Amniotic stem cell (primary cell): ENCODE measurements at places on chromosomes 3 and 15.

GRCh38 chr15:43808960-43809678 is 8.7 kb downstream of the HYPK start:
- no peak for DNase-seq

DNA sequence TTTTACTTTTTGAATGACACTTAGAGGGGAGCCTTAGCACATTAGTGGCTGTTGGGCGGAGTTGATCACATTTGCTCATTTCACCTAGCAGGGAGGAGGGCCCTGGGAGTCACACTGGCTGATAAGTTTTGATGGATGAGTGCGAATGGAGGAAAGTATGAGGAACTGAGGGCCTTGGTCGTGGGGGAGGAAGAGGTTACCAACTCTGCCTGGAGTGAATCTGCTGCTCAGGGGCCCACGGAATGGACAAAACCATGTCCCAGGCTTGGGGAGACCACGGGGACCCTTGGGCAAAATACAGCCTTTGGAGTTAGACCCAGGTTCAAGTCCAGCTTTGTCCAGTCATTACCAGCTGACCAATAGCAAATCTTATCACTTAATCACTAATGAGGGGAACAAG is 5.1 kb upstream of the FLNB start:
- DNase-seq, result no peak

DNA sequence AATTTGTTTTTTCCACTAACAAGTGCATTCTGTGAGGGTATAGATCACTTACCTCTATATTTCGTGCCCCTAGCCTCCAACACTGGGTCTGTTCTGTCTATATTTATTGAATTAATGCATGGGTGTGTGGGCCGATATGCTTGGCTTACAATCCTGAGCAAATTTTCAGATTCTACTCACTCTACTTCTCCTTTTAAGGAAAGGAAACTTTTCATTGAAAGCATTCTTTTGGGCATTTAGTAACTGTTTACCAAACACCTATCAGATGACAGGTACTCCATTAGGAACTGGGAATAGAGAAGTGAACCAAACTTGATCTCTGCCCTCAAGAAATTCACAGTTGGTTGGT is 60.5 kb downstream of the TLE3 start:
- no peak for DNase-seq

DNA sequence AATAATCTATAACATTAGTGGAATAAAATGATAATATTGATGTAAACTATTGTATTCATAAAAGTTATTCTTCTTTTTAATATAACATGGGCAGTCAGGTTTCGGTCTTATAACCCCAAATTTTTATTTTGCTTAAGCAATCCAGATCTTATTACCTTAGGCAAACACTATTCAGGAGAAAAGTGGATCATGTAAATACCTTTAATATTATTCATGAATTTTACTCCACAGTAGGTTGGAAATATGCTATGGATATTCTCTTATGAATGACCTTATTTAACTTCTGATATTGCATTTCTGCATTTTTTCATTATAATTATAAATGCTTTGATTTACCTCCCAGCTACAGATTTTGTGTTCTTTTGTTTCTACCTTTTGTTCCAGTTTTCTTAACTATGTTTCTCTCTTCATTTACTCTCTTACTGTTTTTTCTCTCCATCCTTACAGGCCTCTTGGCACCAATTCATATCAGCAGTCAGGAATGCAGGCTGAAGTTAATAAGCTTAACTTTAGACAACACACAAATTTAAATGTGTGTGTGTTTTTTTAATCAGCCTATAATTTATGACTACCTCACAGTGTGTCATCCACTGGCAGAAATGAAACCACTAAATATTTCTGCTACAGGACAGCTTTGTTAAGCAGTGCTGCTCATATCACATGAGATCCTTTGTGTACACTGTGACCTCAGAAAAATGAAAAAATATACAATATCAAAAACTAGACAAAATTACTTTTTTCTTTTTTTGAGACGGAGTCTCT is 111.0 kb downstream of the NSUN3 start:
- no peak for DNase-seq

DNA sequence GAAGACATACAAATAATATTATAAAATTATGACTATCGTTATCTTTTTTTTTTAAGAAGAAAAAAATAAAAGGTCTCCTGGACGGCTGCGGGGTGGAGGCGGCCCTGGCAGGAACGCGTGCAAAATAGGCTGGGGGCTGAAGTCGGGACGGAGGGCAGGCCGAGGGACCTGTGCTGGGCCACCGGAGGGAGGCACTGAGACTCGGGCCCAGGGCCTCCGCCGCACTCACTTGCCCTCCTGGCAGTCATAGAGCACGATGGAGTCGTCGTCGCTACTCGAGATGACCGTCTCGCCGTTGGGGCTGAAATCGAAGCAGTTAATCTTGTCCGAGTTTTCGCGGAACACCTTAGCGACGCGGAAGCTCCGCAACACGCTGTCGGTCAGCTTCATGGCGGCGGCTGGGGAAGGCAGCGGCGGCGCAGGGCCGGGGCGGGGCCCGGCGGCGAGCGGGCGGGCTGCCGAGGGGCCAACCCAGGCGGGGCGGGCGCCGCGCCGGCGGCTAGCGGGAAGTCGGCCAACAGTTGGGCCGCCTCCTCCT is 408 bp downstream of the WDR82 start:
- DNase-seq, result no peak

GRCh38 chr3:125381314-125381713 is 6.2 kb upstream of the ZNF148 start:
- no peak for DNase-seq

- DNase-seq, result peak; percentile 18
These were observed 99.5 kb upstream of the KCNMB2 start for GRCh38 chr3:178436773-178437172.

DNA sequence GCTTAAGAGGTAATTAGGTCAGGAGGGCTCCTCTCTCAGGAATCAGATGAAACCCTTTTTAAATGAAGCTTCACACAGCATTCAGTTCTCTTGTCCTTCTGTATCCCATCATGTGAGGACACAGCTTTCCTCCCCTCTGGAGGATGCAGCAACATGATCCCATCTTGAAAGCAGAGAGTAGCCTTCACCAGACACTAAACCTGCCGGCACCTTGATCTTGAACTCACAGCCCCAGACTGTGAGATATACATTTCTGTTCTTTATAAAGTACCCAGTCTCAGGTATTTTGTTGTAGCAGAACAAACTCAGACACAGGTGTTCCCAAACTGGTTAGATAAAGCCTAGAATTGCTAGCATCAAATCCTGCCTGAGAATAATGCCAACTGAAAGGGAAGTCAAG is 83.7 kb upstream of the PRICKLE2 start:
- no peak for DNase-seq

DNA sequence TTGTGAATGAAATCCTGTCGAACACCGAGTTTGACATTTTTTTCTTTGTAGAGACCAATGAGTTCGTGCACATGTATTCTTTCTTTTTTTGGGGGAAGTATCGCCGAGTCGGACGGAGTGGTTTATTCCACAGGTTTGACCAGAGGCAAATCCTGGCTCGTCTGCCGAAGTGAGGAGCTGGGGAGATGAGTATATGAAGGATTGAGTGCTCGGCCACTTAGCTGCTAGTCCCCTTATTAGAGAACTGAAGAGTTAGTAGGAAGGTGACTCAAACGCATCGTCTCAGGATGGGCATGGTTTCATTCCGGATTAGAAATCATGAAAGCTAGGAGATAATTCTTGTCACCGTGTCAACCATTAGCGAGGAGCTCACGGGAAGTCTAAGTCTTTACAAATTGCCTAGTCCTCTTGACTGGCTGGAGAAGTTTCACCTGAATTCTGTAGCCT is 154.7 kb upstream of the GOLIM4 start:
- DNase-seq, result no peak

DNA sequence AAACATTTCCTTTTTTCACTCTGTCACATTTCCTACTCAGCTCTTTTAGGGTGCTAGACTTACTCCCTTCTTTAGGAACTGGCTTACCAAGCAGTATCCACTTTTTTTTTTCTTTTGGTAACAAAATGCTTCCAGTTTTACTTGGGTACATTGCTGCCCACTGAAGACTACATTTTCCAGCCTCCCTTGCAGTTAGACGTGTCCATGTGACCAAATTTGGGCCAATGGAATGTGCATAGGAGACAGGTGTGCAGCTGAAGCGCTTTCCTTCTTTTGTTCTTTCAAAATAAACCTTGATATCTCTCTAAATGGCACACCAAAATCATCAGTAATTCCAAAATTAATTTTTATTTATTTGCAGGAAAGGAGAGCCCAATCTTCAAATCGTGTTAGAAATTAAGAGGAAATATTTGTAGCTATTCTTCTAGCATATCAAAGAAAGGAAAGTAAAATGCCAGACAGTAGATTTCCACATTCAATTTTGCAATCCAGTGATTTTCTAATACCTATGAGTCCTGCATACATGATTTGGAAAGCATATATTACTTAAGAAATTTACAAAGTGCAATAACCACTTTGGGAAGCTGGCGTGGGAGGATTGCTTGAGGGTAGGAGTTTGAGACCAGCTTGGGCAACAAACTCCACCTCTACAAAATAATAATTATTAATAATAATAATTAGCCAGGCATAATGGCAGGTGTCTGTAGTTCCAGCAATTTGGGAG is 422.0 kb upstream of the FRG2C start:
- DNase-seq, result no peak

DNA sequence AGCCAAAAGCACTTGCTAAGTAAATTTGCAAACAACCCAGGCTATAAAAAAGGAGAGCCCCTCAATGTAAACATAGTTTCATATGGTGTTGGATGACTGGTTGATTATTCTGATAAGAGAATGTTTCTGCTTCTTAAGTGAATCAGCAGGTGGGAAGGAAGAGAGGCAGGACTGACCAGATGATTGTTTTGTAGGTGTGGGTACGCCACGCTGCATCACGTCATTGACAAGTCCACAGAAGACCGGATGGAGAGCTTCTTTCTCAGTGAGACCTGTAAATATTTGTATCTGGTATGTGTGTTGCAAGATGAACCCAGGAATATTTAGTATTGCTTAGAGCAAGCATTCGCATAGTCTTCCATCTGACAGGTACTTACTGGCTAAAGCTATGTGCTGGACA is 23.4 kb downstream of the EDEM1 start:
- DNase-seq, result no peak

DNA sequence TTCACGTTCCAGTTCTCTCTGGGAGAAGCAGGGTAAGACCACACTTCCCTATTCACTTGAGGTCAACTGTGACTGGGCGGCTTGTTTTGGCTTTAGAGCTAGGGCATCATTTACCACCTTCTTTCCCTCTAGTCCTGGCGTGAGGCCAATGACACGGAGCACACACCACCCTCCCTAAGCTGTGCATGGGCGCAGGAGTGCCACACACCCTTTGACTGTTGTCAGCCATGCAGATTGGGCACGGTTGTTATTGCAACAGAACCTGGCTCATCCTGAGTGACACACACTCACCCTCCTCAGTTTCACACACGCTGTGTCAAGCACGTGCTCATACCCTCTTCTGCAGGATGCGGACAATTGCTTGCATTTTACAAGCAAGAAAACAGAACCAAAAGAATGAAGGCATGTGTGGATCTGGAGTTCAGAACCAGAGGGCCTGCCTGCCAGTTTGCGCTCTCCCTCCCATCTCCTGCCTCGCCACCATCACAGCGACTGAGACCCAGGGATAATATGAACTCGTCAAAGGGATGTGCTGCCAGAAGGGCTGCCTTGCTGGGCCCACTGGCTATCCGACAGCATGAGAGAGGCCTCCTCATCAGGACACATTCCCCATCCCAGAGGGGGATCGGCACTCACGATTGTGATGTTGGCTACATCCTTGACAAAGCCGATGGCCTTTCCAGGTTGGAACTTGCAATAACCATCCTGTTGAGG is 17.6 kb downstream of the CTSH start:
- no peak for DNase-seq

GRCh38 chr15:70509731-70510143 is 253.6 kb downstream of the UACA start:
- DNase-seq, result no peak

- no peak for DNase-seq
These were observed 44.4 kb downstream of the ADAM10 start for GRCh38 chr15:58705105-58705504.

- DNase-seq, result no peak
These were observed 28.6 kb downstream of the MEGF11 start for GRCh38 chr15:66224946-66225345.

DNA sequence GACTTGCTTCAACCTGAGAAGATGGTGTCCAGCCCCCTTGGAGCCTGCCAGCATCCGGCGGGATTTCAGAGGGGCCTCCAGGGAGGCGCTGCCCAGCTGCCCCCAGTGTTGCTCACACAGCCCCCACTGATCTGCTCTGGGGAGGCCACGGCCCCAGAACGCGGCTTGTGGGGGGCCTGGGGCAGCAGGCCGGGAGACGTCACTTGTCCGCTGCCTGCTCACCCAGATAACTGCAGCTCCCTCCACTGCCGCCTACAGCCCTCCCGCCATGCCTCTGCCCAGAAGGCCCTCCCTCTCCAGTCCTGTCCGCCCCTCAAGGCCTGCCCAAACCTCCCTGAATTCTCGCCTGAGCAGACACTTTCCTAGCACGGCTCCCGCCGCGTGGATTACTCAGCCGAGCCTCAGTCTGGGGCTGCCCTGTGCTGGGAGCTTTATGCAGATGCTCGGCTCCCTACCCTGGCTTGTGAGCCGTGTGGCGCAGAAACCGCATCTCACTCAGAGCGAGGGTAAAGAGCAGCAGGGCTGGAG is 17.2 kb upstream of the ADIPOQ start:
- DNase-seq, result no peak

GRCh38 chr3:29164825-29165224 is 116.0 kb upstream of the RBMS3 start:
- no peak for DNase-seq
